ENCODE measurements at places on chromosomes 2 and 18.

DNA sequence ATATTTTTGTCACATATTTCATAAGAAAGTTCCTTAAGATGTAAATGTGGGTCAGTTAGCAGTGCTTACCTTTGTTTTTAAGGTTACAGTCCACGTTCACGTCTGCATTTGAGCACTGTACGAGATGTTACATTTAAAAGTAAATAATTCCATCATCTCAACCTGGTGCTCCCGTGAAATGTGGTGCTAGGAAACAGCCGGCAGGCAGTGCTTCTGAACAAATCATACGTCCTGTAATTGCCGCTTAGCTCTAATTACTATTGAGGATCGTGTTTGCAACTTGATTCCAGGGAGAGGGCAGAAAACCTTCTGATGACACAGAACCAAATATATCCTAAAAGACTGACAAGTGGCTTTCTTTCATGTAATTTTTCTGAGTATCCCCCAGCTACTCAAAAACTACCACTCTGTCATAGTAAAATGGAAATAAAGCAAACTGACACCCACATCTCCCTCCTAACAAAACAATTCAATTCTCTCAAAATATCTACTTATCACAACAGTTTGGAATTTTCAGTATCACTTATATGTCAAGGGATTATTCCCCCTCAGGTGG is 297.8 kb upstream of the SESTD1 start:
- DNase-seq, result no peak

- DNase-seq, result no peak
Observed at GRCh38 chr2:118699447-118700175, 147.8 kb downstream of the EN1 start.

GRCh38 chr2:181973171-181973783 is 12.4 kb upstream of the PPP1R1C start:
- DNase-seq, result no peak

DNA sequence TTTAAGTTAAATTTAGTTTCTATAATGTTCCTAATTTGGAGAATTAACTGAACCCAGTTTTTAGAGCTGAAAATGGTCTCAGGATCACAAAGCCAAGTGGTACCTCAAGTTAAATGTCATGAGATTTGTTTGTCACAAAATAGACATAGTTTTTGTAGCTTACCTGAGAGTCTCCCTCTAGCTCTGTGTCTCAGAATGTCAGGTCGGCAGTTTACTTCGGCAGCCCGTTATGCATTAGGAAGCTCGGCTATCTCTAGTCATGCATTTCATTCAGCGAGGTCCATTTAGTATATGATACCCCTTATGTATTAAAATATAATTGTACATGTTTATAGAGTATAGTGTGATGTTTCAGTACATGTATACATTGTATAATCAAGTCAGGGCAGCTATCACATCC is 155.6 kb downstream of the EML6 start:
- DNase-seq, result no peak

All from central memory CD4-positive, alpha-beta T cell (primary cell).